Psoas muscle (tissue), 8 donors: ENCODE measurements at places on chromosomes 11 and 22. TPM values are rescaled to one million over a fixed set of nuclear protein-coding genes. Genes with fewer than 3 reads are reported as not detected.

- no peak for DNase-seq
Observed at GRCh38 chr11:34183848-34184391, 78.5 kb downstream of the NAT10 start.

DNA sequence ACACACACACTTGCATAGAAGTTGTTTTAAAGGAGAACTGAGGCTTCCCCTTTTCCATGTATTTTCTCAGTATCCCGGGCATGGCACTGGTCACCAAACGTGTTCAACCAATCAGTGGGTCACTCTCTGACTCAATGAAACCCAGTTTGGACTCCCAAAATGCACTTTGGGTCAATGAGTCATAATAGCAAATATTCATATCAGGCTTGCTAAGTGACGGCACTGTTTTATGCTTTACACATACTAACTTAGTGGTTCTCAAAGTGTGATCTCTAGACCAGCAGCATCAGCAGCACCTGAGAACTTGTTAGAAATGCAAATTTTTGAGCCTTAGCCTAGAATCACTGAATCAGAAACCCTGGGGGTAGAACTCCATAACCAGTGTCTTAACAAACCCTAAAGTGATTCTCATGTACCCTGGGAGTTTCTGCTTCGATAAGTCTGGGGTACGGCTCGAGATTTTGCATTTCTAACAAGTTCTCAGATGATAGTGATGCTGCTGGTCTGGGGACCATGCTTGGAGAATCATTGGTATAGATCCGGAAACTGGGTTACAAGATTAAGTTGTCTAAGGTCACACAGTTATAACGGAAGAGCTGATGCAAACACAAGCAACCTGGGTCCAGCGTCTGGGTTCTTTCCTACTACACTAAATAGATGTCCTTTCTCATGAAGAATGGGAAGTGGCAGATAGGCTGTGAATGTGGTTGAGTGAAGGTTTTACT is 35.6 kb downstream of the ETS1 start:
- no peak for DNase-seq

GRCh38 chr11:6156628-6157359 is 13.3 kb downstream of the OR52B2 start:
- no peak for DNase-seq

CFL1 gene
- 843 TPM for polyA plus RNA-seq

- no peak for DNase-seq
Observed at GRCh38 chr22:17990147-17990546, 34.2 kb downstream of the MICAL3 start.

- DNase-seq, result no peak
Observed at GRCh38 chr11:102757823-102758549, 22.4 kb downstream of the MMP10 start.

IGSF9B gene
- 0.56 TPM for polyA plus RNA-seq
